ENCODE measurements at places on chromosomes 3 and 15.

GRCh38 chr3:98561727-98562521 lies 30.1 kb downstream of the GPR15 start:
- DNase-seq, result peak; percentile 17

DNA sequence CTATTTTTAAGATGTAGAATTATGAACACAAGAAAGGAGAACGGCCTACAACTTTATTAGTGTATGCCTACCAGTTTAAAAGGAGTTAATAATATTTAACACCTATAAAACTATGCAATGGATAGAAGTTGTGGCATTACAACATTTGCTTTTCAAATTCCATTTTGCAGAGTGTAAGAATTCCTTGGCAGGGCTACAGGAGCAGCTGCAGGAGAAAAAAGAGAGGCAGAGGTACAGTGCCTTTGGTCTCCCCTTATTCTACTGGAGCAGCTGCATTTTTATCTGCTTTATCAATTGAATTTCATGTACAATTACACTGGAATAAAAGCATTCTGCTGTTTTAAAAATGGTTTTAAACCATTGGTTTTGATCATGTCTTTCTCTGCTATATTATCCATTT lies 145.7 kb upstream of the KCNH8 start:
- no peak for DNase-seq

GRCh38 chr15:41659855-41660234 lies 360 bp upstream of the MGA start:
- DNase-seq, result no peak

GRCh38 chr3:127165036-127165435 lies 27.9 kb upstream of the PRR23E start:
- DNase-seq, result no peak

DNA sequence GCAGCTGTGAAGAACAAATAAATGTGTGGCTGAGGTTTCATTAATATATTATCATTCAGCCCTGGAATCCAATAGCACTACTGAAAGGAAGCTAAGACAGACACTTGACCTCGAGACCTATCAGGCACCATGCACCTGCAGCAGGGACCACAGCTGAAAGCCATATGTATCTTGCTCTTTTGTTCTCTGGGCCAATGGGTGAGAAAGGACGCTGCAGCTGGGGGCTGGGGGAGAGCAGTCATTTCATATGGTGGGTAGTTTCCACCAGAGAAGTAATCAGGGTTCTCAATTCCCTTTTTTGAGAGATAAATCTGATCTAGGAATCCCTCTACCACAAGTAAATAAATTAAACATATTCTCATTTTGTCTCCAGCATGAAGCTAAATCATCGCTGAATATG lies 225.6 kb upstream of the STRIT1 start:
- DNase-seq, result no peak

- DNase-seq, result no peak
Observed at GRCh38 chr3:53164911-53165310, 3.9 kb downstream of the PRKCD start.

GRCh38 chr3:65268426-65268825 lies 580.6 kb upstream of the ADAMTS9 start:
- peak; percentile 17 for DNase-seq

- peak; percentile 57 for DNase-seq
Observed at GRCh38 chr15:89814112-89814742, 425 bp downstream of the ANPEP start.

DNA sequence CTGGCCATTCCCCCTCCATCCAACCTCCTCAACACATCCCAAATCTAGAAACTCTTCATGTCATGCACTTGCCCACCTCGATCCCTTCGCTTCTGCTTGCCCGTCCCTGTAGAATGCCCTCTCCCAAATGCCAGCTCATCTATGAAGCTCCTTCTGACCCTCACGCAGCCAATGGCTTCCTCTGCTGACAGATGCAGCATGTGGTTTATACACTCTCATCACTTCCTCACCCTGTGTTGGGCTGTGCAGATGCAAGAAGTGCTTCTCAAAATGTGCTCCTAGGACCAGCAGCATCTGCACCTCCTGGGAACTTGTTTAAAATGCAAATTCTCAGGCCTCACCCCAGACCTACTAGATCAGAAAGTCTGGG lies 51.7 kb downstream of the SEMA5B start:
- no peak for DNase-seq

DNA sequence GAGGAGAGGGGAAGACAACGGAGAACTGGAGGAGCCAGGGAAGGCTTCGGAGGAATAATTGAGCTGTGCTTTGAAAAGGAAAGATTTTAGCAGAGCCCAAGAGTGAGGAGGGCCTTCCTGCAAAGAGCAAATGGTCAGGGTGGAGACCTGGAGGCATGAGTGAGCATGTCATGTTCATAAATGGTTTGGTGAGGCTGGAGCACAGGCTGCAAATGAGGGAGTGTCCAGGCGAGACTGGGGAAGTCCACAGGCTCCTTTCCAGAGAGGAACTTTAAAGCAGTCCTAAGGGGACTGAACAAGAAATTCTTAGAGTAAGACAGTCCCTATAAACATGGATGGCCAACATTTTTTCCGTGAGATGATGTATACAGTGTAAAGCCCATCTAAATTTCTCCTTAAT lies 108.8 kb downstream of the THSD4 start:
- no peak for DNase-seq

GRCh38 chr3:80192936-80193335 lies 425.1 kb upstream of the ROBO1 start:
- no peak for DNase-seq

GRCh38 chr3:151119188-151119587 lies 33.7 kb downstream of the MED12L start:
- DNase-seq, result no peak

DNA sequence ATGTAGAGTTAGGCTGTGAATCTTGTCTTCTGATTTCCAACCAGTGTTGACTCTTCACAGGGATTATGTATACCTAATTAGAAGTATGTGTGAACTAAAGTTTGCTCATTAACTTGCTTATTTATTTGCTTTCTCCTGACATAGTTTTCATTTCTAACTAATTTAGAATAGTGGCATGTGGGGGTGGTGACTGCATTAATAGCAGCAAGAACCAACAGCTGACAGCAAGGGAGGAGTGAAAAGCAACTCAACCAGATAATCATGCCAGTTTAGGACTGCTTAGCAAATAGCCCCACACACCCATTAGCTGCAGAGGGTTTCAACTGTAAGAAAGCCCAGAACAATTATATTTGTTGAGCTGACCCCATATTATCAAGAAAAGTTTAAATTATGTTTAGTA lies 3.8 kb downstream of the ST3GAL6 start:
- DNase-seq, result no peak

DNA sequence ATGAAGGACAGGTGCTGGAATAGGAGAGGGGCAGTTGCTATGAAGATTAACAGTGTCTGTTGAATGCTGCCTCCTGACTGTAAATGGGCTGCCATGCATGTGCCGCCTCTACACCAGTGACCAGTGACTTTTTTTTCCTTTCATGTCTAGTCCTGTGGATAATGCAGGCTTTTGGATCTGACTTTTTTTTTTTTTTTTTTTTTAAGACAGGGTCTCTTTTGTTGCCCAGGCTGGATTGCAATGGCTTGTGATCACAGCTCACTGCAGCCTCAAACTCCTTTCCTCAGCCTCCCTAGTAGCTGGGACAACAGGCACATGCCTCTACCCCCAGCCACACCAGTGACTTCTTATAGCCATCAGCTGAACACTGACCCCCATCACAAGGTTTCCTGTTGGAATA lies 41.2 kb upstream of the AGBL1 start:
- DNase-seq, result no peak

- no peak for DNase-seq
Observed at GRCh38 chr3:189944285-189945145, 176.2 kb downstream of the P3H2 start.

- DNase-seq, result no peak
Observed at GRCh38 chr3:22937536-22937935, 265.6 kb upstream of the UBE2E2 start.

DNA sequence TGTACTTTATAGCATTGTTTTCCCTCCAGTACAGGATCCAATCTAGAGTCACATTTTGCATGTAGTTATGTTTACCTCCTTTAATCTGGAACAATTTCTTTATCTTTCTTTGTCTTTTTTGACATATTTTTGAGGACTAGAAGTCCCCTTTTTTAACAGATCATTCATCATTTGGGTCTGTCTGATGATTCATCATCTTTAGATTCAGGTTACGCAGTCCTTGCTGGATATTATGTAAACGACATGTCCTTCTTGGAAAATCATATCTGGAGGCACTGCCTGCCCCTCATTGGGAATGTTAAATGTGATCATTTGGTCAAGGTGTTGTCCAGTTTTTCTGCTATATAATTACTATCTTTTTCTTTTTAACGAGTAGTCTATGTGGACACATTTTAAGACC lies 18.3 kb downstream of the TGM4 start:
- no peak for DNase-seq

DNA sequence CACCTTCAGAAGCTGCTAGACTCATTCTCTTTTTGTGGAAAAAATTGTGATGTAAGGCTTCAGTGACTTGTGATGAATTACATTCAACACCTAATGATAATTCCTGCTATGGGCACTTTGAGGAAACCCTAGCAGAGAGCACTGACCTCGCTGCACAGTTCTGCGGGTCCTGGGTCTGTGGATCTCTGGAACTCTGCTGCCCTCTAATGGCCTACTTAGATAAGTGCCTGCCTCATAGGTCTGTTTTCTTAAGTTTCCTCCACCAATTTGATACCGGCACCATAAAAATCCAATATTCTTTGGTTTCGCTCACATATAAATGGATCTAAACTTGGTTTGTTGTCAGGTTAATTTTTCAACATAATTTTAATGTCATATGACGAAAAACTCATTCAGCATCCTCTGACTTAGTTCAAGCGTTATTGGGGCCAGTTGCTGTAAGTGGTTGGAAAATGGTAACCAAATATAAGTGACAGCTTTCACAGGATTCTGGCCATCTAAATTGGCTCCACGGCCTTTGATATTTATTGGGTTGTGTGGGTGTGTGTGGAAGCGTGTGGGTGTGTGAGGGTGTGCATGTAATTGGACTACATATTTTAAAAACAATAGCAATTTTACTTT lies 10.4 kb downstream of the SLITRK3 start:
- peak; percentile 78 for DNase-seq

- DNase-seq, result no peak
Observed at GRCh38 chr3:27209617-27210264, 159.4 kb downstream of the NEK10 start.

DNA sequence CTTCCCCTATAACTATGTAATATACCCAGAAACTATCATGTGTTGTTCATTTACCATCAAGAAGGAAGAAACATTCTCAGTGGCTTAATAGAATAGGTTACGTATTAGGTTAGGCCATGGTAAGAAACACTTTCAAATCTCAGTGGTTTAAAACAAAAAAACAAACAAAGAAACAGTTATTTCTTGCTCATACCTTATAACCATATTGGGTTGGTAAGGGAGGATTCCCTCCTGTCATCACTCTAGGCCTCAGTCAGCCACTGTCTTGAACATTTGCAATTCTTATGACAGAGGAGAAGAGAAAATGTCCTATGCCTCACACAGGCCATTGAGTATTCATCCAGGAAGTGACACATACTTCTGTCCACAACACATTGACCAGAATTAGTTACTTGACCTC lies 727.7 kb upstream of the NECTIN3 start:
- peak; percentile 42 for DNase-seq

DNA sequence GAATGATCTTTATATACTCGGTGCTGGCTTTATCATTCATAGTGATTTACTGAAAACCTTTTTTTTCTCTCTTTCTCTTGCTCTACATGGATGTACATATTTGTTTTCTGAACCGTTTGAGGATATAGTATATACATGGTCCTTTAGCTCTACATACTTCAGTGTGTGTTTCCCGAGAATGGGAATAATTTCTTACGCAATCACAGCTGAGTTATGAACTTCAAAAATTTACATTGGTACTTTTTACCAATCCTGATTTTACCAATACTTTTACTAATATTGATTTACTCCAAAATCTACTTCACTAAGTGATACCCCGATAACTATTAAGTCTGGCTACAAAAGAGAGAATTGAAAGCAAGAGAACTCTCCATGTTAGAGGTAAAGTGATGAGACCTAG lies 294.3 kb upstream of the ICE2 start:
- no peak for DNase-seq

GRCh38 chr3:195739561-195740111 lies 18.9 kb downstream of the MUC20 start:
- no peak for DNase-seq

DNA sequence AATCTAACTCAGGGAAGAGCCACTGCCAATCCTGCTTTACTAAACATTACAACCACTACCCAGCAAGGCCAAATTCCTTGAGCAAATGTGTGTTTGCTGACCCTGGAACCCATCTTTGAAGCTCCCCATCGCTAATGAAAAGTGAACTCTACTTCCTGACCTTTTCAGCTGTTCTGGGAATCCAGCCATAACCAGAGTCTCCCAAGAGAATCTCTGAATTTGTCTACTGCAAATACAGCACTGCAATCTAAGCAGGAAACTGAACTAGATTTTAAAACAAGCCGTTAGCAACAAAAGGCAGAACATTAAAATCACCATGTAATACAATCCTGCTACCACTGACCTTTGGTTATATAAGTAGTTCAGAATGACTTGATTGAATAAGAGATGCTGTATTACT lies 309.2 kb downstream of the MAGI1 start:
- peak; percentile 44 for DNase-seq

DNA sequence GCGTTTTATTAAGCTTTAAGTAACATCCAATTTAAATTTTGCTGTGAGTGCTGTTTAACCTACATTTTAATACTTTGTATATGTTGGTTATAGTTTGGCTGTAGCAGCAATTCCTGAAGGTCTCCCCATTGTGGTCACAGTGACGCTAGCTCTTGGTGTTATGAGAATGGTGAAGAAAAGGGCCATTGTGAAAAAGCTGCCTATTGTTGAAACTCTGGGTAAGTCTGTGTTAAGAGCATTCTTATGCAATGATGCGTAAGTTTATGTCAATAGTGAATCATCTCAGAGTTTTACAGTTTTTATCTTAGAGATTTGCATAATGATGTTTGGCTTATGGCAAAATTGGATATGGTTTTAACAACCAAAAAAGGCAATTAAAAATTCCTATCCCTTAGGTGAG lies 62.7 kb downstream of the ASTE1 start:
- DNase-seq, result peak; percentile 68

- no peak for DNase-seq
Observed at GRCh38 chr3:53837331-53837730, 8.9 kb downstream of the CHDH start.

GRCh38 chr3:156865732-156866131 lies 39.6 kb downstream of the LEKR1 start:
- peak; percentile 12 for DNase-seq

- no peak for DNase-seq
Observed at GRCh38 chr15:96395687-96396086, 65.2 kb downstream of the NR2F2 start.

GRCh38 chr3:106457281-106458180 lies 588.7 kb upstream of the CBLB start:
- DNase-seq, result peak; percentile 88

- no peak for DNase-seq
Observed at GRCh38 chr15:99931703-99932603, 198.7 kb upstream of the LYSMD4 start.

DNA sequence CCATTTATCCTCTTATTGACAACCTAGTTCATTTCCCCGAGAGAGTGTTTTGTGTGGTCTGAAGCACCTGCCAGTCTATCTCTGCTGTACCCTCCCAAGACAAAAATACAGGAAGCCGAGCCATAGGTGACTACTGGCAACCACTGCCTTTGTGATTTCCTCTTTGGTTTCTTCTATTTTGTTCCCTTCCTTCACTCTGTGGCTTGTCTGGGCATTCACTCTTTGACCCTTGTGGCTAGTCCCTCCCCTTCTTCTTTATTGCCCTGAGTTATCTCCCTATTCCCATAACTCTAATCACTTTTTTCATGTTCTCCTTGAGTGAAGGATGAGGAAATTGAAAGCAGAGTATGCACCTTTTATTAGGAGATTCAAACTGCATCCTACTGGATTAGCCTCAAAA lies at the start of gene ADGRG7:
TSS of gene ADGRG7 (plus strand) at position 297 of the 400 bp plus-strand sequence. CDS start 256 bp downstream, outside the sequence.
- no peak for DNase-seq

Data from AG20443 (cell line).